Urinary bladder (tissue), 4 donors: ENCODE measurements at places on chromosomes 3 and 15. TPM values are rescaled to one million over a fixed set of nuclear protein-coding genes. Genes with fewer than 3 reads are reported as not detected.

DNA sequence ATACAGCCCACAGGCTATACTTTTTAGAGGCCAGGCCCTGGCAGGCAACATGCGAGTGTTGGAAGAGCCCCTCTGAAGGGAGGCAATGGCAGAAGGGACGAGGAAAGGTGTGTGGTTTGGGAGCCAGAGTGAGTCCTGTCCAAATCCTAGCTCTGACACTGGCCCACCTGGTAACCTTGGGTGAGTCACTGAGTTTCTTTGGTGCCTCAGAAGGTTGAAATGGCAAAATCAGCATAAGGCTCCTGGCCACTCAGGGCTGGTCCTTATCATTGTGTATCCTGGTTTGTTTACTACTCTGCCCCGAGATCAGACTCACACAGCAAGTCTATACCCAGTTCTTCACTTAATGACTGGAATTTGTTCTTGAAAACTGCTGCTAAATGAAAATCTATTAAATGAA lies 71.4 kb upstream of the TLE3 start:
- DNase-seq: no peak

- no peak for DNase-seq
Observed at GRCh38 chr3:168977716-168978374, 685.7 kb downstream of the MECOM start.

- no peak for DNase-seq
Observed at GRCh38 chr15:96252148-96252547, 78.4 kb upstream of the NR2F2 start.

DNA sequence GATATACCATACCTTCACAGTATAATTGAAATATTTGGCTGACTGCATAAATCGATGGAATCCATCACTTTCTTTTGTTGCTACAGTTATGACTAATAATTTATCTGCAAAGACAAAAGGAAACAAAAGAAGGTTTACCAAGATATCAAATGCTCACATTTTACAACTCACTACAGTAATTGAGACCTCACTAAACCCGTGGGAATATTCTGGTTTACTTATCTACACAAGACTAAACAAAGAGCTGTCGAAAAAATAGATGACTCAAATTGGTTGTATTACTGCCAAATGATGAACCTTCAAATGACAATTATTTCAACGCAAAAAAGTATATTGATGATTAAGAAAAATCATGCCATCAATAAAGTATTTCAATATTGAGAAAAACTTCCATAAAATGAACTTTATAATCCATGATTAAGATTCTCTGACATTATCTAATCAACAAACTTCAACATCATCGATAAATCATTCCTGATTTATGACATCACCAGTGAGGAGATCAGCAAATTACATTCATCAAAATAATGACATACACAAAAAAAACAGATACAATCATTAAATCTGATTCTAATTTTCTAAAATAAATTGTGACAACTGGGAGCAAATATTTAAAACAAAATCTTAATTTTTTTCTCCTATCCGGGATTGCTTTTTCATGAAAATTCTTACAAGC lies 36.7 kb downstream of the PLOD2 start:
- DNase-seq: no peak

GRCh38 chr15:87858651-87859050 lies 397.9 kb downstream of the NTRK3 start:
- DNase-seq: no peak

DNA sequence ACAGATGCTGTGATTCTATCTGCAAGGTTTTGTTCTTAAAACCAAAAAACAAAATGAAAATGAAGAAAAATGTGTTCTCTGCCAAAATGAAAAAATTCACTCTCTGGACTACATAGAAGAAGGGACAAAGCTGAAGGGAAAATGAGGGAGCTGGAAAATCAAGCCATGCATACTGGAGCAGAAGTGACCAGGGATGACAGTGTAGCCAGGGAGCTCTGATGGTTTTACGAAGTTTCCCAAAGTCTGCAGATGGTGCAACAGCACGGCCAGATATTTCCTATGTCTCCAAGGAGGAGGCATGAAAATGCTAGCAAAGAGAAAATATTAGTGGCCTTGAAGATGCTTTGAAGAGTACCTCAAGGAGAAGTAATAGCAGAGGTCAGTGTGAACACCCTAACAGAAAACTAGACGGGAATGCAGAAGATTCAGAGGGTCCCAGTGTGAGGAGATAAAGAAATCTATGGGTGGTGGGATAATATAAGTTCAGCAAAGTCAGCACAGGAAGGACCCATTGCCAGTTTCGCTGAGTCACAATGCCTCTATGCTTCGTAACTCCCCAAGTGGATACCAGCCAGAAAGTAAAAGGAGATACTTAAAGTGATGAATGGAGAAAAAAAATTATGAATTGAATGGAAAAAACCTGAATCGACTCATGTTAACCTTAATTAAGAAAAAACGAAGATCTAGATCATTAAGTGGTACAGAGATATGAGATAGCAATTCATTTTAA lies 39.0 kb upstream of the POMGNT2 start:
- no peak for DNase-seq

DNA sequence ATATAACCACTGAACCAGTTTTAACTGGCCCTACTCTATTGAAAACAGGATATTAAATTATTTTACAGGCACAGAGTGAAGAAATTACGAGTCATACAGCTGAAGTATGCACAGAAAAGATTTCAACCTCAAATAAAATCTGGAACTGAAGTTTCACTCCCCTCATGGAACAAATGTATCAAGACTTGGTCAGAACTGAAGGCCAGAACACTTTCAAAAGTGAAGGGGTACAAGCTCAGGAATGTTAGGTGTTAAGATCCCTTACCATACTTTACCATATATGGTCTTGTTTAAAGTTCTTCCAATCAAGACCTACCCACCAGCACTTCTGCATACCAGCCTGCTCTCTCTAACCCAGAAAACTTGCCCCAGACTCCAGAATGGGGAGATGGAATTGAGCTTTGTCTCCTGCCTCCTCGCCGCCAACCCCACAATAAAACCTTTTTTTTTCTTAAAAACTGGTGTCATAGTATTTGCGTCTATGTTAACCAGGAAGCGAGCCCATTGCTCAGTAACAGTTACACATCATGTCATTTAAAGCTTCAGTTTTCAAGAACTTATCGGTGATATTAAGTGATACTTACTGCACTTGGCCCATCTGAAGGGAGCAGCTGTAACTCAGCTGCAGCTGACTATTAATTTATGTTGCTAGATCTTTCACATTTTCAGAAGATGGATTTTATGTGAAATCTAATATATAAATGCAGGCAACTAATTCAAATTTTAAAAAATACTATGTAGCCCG lies 59.9 kb downstream of the OXSM start:
- no peak for DNase-seq

DNA sequence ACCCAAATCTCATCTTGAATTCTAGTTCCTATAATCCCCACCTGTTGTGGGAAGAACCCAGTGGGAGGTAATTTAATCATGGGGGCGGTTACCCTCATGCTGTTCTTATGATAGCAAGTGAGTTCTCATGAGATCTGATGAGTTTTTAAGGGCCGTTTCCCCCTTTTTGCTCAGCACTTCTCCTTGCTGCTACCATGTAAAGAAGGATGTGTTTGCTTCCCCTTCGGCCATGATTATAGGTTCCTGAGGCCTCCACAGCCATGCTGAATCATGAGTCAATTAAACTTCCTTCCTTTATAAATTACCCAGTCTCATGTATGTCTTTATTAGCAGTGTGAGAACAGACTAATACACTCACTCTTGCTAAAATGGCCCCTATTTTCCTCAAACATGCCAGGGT lies 374.7 kb downstream of the TUSC7 start:
- DNase-seq: no peak

GRCh38 chr15:92326236-92326635 lies 67.4 kb upstream of the ST8SIA2 start:
- DNase-seq: no peak

- no peak for DNase-seq
Observed at GRCh38 chr3:168049367-168049974, 46.3 kb downstream of the GOLIM4 start.

DNA sequence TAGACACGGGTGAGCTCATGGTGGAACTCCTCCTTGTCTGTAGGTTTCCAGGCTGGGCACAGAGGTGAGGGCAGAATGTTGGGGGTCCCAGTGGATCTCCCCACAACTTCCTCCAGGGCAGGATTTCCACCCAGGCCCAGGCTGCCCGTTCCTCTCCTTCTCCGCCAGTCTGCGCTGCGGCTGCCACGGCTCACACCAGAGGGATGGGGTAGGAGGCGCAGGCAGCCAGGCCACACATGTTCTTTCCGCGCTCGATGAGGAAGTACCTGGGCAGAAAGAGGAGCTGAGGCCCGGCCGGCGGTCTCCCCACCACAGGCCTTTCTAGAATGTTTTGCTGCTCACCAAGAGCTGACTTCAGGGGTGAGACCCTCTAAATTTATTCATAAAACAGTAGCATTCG lies 22.9 kb downstream of the CTSH start:
- no peak for DNase-seq

DNA sequence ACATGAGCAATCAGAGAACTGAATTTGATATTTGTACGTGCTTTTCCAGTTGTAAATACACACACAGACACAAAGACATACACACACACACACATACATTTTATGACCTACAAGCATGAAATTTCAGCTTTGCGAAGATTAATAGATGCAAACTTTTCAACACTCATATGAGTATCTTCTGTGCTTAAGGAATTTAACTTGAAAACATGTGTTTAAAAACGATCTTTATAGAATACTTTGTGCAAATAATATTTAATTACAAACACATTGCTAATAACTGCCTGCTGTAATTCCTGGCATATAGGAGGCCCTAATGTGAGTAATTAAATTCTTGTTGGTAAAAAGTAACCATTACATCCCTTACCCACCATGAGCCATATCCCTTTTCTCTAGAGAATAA lies 107.7 kb upstream of the PLSCR5 start:
- no peak for DNase-seq

- DNase-seq: no peak
Observed at GRCh38 chr3:124510290-124510689, 220.0 kb upstream of the UMPS start.

- no peak for DNase-seq
Observed at GRCh38 chr15:94509259-94509658, 277.9 kb downstream of the MCTP2 start.

- no peak for DNase-seq
Observed at GRCh38 chr15:53962646-53963561, 15.3 kb upstream of the UNC13C start.

DNA sequence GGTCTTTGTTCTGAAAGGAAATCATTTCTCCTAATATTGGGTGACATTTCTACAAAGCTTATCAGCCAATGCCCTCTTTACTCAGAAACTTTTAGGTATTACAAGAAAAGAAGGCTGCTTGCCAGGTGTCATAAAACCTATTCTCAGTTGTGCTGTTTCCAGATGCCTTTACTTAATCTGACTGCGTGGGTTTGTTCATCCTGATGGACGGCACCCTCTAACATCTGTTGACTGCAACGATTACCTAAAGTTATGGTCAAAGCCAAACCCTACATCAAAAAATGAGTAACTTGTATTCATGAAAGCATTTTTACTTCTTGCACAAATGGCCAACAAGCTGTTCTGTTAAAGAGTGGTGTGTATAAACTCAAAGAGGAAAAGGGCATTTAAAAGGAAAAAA lies 207.7 kb upstream of the PDZRN3 start:
- DNase-seq: no peak

GRCh38 chr3:178267158-178267844 lies 268.9 kb upstream of the KCNMB2 start:
- DNase-seq: no peak

GRCh38 chr15:101522621-101523559 lies 33.4 kb upstream of the PCSK6 start:
- no peak for DNase-seq

DNA sequence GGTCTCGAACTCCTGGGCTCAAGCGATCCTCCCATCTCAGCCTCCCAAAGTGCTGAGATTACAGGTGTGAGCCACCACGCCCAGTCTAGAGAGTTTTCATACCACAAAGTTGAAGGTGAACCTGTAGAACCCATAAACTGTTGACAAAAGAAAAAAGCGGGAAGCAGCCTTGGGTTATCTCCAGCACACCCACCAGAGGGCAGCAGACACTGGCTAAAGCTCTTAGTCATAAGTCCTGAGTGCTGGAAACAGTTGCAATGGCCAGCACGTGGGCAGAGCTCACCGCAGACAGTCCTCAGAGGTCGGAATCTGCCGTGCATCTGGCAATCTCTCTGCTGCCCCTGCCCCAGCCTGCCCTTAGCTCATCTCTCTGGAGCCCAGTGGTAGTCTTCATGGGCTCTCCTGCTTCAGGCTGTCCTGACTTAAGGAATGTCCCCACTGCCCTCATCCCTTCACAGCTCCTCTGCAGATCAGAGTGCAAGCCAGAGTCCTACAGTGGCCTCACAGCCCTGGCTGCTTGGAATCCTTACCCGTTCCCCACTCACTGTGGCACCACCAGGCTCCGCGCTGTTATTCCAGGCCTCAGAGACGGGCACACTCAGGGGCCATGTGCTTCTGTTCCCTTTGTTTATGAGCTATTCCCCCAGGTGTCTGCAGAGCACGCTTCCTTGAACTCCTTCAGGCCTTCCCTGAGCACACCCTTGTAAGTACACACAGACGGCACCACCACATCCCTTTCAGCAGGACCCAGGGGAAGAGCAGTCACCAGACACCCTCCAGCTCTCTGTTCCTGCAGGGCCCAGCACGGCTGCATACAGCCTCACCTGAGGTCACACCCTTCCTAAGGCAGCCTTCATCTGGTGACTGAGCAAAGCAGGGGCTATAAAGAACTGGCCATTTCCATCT lies 8.8 kb upstream of the ELP6 start:
- peak; percentile 74 for DNase-seq

DNA sequence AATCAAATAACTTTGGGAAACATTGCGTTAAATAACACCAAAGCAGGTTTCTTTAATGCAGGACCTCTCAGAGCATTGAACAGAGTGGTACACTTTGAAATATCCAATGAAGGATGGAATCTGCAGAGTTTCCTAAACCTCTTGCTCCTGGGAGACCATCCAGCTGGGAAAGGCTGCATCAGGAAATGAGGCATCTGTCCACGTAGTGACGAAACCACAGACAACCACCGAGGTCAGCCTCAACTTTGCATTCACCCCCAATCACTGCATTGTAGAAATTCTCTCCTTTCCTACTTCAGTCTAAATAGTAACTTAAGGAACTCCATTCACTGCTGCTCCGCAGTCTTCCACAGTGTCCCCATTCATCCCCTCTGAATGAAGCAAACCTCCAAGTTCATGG lies 41.5 kb upstream of the CDV3 start:
- DNase-seq: no peak

Gene PAQR5
- 2.6 TPM for total RNA-seq

Gene DHFR2
- 9.5 TPM for total RNA-seq

Gene FAM107A
- 9.8 TPM for total RNA-seq

Gene CTXN2
- total RNA-seq: not detected

Gene PLSCR5
- not detected for total RNA-seq

Gene MYLK
- total RNA-seq: 1,524 TPM

Gene GOLGA8O
- 1.7 TPM for total RNA-seq

Gene MAP4
- 120 TPM for total RNA-seq

Gene CHRNA3
- total RNA-seq: 4.7 TPM

Gene NRROS
- 4.1 TPM for total RNA-seq

Gene SOX14
- not detected for total RNA-seq

Gene CNTN4
- 56.6 TPM for total RNA-seq

Gene P2RY14
- total RNA-seq: 2.6 TPM

Gene AP3B2
- 2.0 TPM for total RNA-seq
